ENCODE measurements at places on chromosomes 16 and 17.

GRCh38 chr16:66485376-66485775 is 58.3 kb downstream of the BEAN1 start:
- DNase-seq = no peak

- DNase-seq = no peak
Observed at GRCh38 chr16:5302372-5303114, 204.9 kb upstream of the EEF2KMT start.

GRCh38 chr17:2954898-2955445 is 108.4 kb downstream of the OR1D5 start:
- no peak for DNase-seq

DNA sequence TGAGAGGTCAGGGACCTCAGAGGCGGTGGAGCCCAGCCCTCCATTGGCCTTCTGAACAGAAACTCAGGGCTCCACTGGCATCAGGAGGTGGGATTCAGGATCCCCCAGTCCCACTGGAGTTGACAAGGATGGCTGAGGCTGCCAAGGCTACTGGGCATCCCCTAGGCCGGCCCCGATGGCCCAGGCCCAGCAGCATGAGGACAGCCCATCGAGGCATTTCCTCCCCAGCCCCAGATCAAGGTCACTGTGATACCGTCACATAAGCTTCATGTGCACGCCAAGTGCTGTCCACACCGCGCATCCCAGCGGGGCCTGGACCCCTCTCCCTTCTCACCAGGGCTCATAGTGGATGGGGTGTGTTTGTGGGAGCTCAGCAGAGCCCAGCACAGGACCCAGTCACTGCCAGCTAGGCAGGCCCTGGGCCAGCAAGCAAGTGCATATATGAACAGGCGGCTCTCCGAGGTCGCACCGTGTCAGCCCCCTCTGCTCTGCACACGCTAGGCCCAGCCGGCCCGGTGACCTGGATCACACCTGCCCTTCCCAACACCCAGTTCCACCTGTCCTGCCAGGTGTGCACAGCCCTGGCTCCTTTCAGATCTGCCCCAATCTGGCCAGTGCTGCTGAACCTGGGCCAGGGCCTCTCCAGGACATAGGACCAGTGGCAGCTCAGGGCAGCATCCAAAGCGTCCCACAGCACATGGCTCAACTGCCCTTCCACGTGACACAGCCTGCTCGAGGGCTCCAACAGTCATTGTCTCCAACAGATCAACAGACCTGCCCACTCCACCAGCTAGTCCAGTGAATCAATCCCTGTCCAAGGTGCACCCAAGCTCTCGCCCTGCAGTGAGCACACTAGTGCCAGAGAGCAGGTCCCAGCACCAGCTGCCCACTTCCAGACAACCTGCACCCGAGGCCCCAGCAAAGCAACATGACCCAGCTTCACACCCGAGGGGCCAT is 32.8 kb upstream of the RASD1 start:
- DNase-seq = no peak

DNA sequence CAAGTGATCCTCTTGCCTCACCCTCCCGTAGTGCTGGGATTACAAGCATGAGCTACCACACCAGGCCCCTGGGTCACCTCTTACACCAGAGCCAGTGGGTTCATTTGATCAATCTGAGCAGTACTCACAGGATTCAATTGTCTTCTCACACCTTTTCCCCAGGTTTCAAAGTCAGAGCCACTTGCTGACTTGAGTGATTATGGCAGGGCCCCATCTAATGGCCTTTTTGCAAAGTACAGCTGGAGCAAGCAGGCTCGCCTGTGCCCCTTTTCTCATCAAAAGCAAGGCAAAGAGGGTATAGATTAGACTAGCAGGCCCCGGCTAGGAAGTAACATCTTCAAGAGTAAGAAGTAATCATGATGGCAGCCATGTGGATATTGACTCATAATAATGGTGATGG is 114.8 kb upstream of the NOL11 start:
- no peak for DNase-seq

- no peak for DNase-seq
Observed at GRCh38 chr17:55680686-55681341, 41.9 kb downstream of the TMEM100 start.

DNA sequence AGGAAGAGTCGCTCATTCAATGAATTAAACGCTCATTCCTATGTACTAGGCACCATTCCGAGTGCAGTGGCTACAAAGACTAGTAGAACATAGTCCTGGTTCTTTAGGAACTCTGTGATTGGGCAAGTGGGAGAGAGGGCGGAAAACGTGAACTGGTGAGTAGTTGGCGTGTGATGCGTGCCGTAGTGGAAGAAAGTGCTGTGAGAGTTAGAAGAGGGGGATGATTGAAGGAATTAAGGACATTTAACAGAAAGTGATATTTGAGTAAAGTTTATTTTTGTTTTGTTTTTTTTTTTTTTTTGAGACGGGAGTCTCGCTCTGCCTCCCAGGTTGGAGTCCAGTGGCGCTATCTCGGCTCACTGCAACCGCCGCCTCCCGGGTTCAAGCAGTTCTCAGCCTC is 7.9 kb upstream of the SLFN14 start:
- no peak for DNase-seq

GRCh38 chr17:19578545-19578944 is 44.9 kb downstream of the SLC47A1 start:
- no peak for DNase-seq

DNA sequence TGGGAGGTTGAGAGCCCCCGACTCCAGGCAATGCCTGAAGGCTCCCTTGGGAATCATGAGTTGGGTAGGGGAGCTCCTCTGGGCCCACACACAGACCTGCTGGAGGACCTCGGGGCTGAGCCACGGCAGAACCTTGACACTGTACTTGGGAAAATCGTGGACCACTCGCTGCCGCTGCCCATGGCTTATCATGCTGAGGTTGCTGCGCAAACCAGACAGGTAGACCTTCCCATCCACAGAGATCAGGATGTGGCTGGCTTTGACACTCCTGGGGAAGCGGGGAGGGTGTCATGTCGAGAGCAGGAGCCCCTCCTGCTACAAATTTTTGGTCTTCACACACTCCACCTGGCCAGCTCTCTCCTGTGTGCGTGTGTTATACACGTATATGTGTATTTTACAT is 7.2 kb upstream of the LIMD2 start:
- no peak for DNase-seq
